ENCODE measurements at places on chromosomes 4 and X.

DNA sequence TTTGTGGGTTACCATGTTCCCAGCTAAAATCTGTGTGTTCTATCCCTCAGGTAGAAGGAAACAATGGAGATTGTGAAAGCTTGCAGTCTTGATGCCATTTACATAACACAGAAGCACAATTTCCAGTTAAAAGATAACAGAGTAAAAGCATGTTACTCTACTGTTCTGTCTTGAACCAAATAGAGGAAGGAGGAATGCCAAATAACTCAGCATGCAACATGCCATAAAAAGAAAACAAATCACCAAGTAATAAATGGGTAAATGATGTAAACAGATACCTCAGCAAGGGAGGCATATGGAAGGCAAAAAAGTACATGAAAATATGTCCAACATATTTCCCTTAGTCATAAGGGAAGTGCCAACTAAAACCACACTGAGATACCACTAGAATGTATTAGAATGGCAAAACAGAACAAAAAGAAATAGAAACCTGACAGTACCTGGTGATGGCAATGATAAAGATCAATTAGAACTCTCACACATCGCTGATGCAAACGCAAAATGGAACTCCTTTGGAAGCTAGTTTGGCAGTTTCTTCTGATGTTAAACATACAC lies 502.6 kb upstream of the HS3ST1 start:
- DNase-seq = no peak

GRCh38 chr4:54746218-54746617 lies 88.5 kb downstream of the KIT start:
- DNase-seq = no peak

- DNase-seq = no peak
These were observed 78.8 kb upstream of the GPR174 start for GRCh38 chrX:79065696-79066095.

GRCh38 chr4:128354205-128354821 lies 66.7 kb upstream of the PGRMC2 start:
- no peak for DNase-seq

DNA sequence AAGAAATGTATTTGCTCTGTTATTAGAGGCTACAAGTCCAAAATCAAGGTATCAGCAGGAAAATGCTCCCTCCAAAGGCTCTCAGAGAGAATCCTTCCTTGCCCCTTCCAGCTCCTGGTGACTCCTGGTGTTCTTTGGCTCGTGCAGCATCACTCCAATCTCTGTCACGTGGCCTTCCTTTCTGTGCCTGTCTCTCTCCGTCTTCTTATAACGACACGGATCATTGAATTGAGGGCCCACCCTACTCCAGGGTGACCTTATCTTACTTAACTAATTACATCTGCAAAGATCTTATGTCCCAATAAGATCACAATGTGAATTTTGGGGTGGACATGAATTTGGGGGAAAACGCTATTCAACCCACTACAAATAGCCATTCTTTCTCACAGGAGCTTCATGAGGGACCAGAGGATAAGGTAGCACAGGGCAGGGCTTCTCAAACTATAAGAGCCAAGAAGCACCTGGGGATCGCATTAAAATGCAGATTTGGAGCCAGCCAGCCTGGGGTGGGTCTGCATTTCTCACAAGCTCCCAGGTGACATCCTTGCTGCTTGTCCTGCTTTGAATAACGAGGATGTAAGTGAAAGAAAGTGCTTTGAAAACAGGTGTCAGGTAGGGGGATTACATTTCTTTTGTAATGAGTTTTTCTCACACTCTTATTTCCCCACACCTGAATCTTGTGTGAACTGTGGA lies 41.9 kb upstream of the APLN start:
- no peak for DNase-seq

- no peak for DNase-seq
These were observed 204.1 kb downstream of the MAPK10 start for GRCh38 chr4:86155766-86156165.

- DNase-seq = no peak
These were observed 41.4 kb downstream of the JADE3 start for GRCh38 chrX:46953597-46953996.

GRCh38 chr4:85368932-85369331 lies 106.0 kb upstream of the ARHGAP24 start:
- no peak for DNase-seq

DNA sequence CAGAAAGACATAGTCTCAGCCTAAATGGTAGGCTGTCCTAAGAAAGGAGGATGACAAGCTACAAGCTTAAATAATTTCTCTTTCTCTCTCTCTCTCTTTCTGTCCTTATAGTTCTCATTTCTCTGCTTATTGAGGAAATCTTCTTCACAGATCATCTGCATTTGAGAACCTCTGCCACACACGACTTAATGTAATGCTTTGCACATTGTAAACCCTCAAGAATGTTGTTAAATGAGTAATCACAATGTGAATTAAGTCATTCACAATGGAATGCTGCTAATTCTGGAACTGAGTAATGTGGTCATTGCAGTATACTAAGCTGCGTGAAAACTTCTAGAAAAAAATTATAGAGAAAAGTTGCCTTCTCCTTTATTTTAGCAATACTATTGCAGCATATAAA lies 508.9 kb upstream of the FTHL17 start:
- DNase-seq = no peak

DNA sequence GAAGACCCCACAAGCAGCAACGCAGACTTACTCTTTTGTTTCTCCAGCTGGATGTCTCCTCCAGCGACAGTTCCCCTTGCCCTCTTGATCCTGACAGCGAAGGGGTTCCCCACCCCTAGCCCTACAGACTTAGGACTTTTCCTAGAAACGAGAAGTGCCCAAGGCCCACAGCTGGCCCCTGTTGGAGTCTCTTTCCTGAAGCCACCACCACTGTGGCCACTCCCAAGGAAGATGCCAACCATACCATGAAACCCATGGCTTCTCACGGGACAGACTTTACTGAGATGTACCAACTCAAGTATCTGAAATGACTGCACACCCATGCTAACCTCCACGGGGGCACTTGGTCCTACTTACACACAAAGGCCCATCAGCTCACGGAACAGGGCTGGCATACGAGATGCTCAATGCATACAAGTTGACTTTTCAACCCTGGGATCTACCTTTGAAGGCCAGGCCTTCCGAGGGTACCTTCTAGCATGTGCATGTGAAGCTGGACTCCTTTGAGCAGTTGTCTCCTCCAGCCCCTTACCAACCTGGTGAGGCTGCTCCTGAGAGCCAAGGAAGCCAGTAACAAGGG lies 924 bp upstream of the IRAK1 start:
- no peak for DNase-seq

DNA sequence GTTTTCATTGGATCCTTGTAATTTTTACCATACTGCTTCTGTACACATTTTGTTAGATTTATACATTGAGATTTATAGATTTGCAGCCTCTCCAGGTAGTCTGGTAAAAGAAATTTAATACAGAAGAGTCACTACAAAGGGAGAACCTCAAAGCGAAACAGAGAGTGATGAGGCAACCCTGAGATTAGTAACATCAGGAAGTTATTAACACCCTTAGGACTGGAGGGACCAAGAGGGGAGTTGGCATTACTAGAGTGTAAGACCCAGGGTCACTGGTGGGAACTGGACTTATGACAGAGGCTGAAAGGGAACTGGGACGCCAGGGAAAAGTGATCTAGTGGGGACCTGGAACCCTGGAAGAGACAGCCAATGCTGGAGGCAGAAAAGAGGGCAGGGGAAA lies 20.6 kb upstream of the MAML3 start:
- DNase-seq = no peak

DNA sequence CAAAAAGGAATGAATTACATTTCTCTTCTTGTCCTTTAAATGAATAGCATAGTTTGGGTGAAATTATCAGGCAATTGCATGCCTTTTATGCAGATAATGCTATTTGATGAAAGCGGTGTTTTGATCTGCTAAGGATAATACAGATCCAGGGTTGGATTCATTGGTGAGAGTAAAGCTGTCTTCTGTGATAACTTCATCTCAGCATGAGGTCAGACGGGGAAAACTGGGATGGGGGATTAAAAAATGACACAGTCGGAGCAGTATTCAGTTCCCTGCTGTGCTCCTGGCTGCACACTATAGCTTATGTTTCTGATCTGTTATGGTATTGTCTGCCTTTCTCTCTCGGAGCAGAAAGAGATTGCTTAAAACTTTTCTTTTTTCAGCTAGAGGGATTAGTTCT lies 105.9 kb upstream of the TENM3 start:
- no peak for DNase-seq

DNA sequence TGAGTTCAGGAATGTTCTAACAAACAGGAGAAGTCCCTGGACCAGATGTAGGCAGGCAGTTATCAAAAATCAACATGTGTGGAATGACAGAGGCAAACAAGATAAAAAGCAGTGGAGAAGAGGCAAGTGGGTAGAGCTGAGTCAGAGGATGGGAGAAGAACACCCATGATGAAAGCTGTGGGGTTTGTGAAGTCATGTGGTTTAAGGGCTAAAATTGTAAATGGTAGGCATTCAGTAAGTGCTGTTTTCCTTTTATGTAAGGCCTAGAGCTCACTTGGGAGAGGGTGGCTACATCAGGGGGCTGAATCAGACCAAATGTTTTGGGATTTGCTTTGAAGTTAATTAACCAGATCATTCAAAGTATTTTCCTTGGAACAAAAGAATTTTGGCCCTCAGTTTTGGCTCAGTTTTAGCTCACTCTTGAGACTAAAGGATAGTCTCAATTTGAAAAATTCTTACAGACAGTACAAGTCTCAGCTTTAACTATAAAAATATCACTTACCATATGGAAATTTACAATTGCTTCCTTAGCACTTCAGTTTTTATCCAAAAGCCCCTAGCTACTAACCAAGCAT lies 114.5 kb upstream of the PCDH7 start:
- no peak for DNase-seq

GRCh38 chr4:2249526-2250356 lies 7.8 kb upstream of the HAUS3 start:
- DNase-seq = no peak

DNA sequence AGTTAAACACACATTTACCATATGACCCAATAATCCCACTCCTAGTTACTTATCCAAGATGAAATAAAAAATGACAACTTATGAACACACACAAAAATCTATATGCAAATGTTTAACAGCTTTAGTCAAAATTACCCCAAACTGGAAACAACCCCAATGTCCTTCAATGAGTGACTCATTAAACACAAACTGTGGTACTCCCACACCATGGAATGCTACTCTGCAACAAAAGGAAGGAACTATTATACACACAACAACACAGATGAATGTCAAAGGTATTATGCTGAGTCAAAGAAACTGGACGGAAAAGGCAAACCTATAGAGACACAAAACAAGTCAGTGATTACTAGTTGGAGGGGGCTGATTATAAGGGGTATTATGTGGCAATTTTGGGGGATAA lies 40.5 kb downstream of the MED14 start:
- no peak for DNase-seq

DNA sequence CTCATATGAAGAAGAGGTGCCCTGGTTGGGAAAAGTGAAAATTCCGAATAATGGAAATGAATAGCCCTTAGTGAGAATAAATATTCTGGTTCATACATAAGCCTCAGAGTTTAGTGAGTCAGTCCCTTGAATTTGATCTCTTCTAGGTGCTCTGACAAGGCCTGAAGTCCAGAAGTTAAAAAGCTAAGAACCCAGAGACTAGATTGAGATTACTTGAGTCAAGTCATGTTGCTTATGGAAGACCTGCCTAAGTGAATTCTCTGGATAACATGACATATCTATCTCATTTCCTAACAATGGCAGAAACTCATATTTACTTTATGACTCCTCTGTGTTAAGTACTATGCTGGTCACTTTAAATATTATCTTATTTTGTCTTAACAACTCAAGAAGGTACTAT lies 10.5 kb upstream of the PRSS48 start:
- no peak for DNase-seq

GRCh38 chr4:109690690-109691410 lies 12.4 kb downstream of the CASP6 start:
- DNase-seq = no peak

DNA sequence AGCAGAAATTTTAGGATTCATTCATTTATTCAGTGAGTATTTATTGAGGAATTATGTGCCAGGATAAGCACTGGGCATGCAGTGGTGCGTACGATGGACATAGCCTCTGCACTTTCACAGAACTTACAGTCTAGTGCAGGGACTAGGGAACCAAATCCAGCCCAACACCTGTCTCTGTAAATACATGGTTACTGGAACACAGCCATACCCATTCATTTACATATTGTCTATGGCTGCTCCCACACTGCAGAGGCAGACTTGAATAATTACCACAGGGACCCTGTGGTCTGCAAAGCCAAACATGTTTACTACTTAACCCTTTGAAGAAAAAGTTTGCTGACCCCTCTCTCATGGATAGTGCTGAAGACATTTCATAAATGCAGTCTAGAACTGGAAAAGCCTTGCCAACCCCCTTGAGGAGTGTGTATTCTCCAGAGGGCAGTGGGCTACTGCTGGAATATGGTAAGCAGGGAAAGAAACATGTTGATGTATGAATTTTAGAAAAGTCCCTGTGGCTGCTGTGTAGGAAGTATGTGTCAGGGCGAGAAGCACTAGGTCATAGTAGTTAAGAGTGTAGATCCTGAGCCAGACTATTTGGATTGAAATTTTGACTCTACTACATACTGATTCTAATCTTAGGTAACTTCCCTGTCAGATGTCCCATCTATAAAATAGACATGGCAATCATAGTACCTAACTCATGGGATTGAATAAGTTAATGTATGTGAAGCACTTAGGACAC lies 75.5 kb downstream of the GALNT7 start:
- DNase-seq = no peak

- no peak for DNase-seq
These were observed 190.1 kb upstream of the GNPDA2 start for GRCh38 chr4:44916411-44916810.

DNA sequence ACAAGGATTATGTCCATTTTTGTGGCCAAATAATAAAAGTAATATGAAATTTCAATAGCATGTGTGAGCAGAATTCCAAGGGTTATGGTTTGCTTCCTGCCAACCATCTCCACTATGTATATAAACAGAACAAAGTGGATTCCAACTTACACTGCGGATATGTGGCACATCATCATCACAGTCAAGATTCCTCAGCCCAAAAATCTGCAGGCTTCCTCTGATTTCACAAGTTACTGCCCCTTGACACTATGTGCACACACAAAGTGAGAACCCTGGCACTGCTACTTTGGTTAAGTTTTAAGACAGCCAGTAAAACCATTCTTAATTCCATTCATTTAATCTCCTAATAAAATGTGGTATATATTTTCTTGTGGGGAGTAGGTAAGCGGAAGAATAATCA lies 76.4 kb downstream of the LEF1 start:
- DNase-seq = no peak
